ENCODE measurements at places on chromosomes 6 and 20.

GRCh38 chr6:132357120-132357519 is 44.2 kb downstream of the MOXD1 start:
- no peak for DNase-seq

DNA sequence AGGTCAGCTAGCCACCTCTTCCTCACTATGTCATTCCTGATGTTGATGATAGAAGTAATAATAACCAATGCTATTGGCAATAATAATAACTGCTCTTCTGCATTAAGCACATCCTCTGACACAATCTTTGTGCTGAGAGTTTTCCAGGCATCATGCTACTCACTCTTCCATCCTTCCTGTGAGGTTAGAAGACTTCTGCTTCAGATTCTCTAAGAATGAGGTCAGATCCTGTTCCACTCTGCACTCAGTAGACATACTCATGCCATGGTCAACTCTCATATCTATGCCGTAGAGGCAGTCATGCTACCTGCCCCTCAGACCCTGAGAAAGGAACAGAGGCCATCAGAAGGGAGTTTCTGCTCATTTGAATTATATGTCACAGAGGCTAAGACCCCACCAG is 98.1 kb upstream of the TOP1 start:
- no peak for DNase-seq

- no peak for DNase-seq
Measured at GRCh38 chr6:170575250-170575649, 9.2 kb downstream of the PDCD2 start.

DNA sequence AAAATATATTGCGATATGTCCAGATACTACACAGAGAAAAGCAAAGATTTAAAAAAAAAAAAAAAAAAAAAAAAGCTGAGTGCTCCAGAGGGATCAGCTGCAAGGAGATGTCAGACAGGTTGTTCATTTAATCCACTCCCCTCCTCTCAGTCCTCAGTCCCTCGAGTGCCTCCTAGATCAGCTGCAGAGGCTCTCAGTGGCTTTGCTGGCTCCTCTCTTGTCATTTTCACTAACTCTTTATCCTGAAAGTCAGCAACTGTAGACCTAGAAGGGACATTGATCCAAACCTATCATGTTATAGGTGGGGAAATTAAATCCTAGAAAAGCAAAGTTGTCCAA is 61.6 kb downstream of the KIAA0319 start:
- no peak for DNase-seq

DNA sequence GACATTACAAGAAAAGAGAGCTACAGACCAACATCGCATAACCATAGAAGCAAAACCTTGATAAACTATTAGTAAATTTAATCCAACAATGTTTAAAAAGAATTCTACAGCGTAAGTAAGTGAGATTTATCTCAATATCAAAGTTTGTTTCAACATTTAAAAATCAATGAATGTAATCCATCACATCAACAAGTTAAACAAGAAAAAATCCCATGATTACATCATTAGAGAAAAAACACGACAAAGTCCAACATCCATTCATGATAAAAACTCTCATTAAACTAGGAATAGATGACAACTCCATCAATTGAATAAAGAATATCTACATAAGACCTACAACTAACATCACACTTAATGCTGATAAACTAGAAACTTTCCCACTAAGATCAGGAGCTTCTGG is 239.0 kb upstream of the GGTLC1 start:
- DNase-seq, result no peak

GRCh38 chr6:27806981-27807440 is 105.2 kb downstream of the OR2B2 start:
- no peak for DNase-seq

- no peak for DNase-seq
Measured at GRCh38 chr6:23498013-23498412, 628.0 kb upstream of the NRSN1 start.

DNA sequence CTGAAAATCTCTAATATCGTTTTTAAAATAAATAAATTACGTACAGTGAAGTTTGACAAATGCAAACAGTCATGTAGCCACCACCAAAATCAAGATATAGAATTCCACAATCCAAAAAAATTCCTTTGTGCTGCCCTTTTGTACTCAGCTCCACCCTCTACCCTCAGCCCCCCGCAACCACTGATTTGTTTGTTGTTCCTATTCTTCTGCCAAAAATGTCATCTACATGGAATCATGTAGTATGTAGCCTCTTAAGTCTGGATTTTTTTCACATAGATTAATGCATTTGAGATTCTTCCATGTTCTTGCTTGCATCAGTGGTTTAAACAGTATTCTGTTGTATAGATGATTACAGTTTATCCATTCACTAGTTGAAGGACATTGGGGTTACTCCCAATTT is 8.5 kb upstream of the REPS1 start:
- DNase-seq, result no peak

GRCh38 chr6:156773935-156774852 is 3.0 kb upstream of the ARID1B start:
- no peak for DNase-seq

DNA sequence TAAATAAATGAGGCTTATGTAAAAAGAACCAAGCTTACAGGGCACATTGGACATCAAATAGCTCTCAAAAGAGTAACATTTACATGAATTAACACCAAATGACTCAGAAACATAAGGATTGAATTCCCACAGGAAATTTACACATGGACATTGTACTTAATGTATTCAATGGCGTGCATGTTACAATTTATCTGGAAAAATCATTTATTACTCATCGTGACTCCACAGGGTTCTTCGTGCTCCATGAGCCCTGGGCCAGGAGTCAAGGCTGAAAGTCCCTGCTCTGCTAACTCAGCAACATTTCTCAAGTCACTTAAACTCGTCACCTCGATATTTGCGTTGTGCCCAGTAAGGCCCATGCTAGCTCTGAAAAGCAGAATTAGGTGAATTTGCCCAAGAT is 158.5 kb downstream of the PHACTR1 start:
- no peak for DNase-seq

GRCh38 chr6:35651244-35651643 is 37.5 kb downstream of the FKBP5 start:
- no peak for DNase-seq

Data from stimulated activated CD8-positive, alpha-beta memory T cell treated with anti-CD3 and anti-CD28 coated beads, Interleukin-15, amount 100 ng/mL, for 48 hours (primary cell).